ENCODE measurements at places on chromosomes 13 and 19. TPM values are rescaled to one million over a fixed set of nuclear protein-coding genes. Genes with fewer than 3 reads are reported as not detected.

The NCR1 gene
- total RNA-seq = not detected

The IZUMO2 gene
- total RNA-seq = not detected

The ZNF256 gene
- total RNA-seq = 2.7 TPM

The PLIN4 gene
- 0.09 TPM for total RNA-seq

The CYP4F11 gene
- not detected for total RNA-seq

The ZNF134 gene
- 7.9 TPM for total RNA-seq

The MBD3L2 gene
- not detected for total RNA-seq

The SEMA6B gene
- not detected for total RNA-seq

The CGB2 gene
- total RNA-seq = not detected

The PLPPR3 gene
- total RNA-seq = not detected

The FCHO1 gene
- 74.7 TPM for total RNA-seq

The IRGC gene
- total RNA-seq = not detected

The C19orf73 gene
- 1.7 TPM for total RNA-seq

The LILRB1 gene
- not detected for total RNA-seq

The ATP4B gene
- not detected for total RNA-seq

The PCDH20 gene
- not detected for total RNA-seq

The TRPM4 gene
- total RNA-seq = 1.9 TPM

The ZNF71 gene
- 5.4 TPM for total RNA-seq

The PALM3 gene
- 0.34 TPM for total RNA-seq

The RGCC gene
- 79.3 TPM for total RNA-seq

The MPV17L2 gene
- 14.5 TPM for total RNA-seq

The TGFBR3L gene
- total RNA-seq = 6.3 TPM

The CHST8 gene
- not detected for total RNA-seq

The SPACA4 gene
- total RNA-seq = not detected

The SAFB2 gene
- total RNA-seq = 96.1 TPM

The SPRY2 gene
- 0.14 TPM for total RNA-seq

The TMEM272 gene
- not detected for total RNA-seq

The ZBTB45 gene
- total RNA-seq = 17.7 TPM

The LILRA1 gene
- not detected for total RNA-seq

The RCBTB2 gene
- 3.4 TPM for total RNA-seq

The DNM2 gene
- total RNA-seq = 185 TPM

The SHISA7 gene
- total RNA-seq = not detected

The RDH8 gene
- total RNA-seq = not detected
